ENCODE measurements at places on chromosomes 12 and 14.

DNA sequence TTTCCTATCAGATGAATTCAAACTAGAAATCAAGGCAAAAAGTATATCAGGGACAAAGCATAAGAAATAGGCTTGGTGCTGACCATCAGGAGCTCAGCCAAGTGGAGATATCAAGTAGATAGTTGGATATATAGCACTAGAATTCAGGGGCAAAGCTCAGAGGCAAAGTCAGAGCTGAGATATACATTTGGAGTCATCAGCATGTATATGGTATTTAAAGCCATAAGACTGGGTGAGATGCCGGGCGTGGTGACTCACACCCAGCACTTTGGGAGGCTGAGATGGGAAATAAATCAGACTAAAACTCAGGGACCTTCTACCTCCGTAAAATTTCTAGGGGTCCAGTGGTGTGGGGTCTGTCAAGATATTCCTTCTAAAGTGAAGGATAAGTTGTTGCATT, 38.9 kb upstream of the LIMA1 start:
- no peak for DNase-seq

DNA sequence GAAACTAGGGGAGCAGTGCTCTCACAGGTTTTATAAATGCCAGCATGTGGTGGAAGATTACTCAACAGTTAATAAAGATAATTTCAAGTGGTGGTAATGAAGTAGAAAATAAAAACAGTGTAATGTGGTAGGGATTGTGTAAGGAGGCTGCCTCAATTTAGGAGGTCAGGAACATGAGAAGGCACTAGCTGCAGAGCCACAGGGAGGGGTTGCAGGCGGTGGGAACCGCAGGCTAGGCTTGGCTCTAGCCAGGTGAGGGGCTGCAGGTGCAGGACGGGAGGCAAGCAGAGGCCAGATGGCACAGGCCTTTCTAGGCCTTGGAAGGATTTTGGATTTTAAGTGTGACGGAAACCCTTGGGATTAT, 768 bp downstream of the METTL25 start:
- DNase-seq, result no peak

DNA sequence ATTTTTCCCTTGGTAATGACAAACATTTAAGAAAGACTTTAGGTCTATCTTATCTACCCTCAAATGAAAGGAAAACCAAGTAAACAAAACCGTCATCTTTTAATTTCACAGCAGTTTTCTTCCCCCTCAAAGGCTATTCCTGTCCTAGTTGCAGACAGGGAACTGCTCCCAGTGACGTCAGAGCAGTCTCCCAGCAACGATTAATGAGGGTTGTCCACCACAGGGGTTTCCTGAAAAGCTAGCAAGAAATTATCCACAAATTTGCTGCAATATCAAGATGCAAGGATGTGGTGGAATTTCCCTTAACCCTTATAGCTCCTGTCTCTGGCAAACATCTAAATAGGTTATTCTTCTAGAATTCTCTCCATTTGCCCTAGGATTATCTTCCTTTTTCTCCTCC, 89.1 kb upstream of the STAC3 start:
- no peak for DNase-seq

- no peak for DNase-seq
Measured at GRCh38 chr12:62694116-62694515, 227.5 kb downstream of the MON2 start.

DNA sequence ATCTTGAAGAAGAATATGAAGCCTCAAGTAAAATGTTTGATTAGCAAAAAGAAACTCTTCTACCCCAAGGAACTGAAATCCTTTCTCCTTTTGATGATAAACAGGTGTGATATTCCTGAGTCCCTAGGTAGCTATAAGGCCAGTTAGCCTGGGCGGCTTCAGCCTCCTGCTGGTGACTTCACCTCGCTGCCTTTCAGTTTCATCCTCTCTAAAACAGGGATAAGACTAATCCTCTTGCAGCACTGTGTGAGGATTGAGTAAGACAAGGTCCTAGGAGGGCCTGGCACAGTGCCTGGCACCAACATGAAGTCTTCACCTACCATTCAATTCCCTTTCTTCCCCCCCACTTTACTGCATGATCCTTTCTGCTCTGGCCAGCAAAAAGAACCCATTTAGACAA, 42.1 kb downstream of the CIT start:
- DNase-seq, result no peak

GRCh38 chr14:20683891-20684661, at the start of gene RNASE4:
Gene RNASE4, plus strand, starts transcription at chr14:20684560. Its CDS starts 14,812 bp downstream, at chr14:20699372.
- no peak for DNase-seq

DNA sequence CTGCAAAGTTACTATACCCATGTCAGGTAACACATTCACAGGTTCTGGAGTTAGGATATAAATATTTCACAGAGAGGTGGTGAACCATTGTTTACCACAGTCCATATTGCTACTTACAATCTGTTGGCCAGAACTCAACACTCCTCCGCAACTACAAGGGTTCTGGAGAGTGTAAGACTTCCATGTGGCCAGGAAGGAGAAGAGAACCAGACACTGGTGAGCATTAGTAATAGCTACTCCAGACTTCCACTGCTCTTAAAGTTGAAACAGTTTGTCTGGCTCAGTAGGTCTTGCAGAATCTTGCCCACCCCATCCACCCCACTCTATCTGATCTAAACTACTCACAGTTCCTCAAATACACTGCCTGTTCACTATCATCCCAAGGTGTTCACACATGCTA, 369.6 kb downstream of the DUSP6 start:
- no peak for DNase-seq

DNA sequence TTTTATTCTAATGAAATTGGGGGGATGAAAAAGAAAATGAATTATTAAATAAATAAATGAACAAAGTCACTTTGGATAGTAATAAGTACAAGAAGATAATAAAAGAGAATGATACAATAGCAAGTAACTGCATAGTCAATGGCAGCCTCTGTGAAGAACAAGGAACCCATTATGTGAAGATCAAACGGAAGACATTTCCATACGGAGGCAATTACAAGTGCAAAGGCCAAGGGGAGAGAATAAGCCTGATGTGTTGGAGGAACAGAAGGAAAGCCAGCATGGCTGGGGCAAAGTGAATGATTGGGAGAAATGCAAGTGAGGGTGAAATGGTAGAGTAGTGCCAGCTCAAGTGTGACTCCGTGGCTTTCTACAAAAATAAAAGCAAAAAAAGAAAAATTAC, 43.9 kb upstream of the CHPT1 start:
- no peak for DNase-seq

DNA sequence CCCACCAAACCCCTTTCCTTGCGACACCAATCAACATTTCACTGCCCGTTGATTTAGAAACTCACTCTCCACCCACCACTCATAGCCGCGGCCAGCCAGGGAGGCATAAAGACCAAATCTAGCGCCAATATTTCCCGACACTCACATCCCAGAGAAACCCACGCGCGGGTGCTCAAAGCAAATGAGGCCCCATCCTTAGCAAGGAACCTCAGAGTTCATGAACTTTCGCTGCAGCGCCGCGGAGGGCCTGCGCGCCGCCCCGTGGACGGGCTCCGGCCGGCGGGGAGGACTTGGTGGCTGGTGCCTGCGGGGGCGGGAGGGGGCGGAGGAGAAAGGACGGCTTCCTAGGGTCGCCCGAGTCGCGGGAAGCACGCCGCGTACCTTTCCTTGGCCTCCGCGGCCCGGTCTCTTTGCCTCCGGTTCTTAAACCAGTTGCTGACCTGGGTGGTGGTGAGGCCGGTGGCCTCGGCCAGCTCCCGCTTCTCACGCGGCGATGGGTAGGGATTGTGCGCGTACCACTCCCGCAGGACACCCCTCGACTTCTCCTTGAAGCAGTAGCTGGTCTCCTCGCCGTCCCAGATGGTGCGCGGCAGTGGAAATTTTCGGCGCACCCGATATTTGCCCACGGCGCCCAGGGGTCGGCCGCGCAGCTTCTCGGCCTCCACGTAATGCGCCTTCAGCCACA, 886 bp downstream of the SIX1 start:
- DNase-seq, result no peak

DNA sequence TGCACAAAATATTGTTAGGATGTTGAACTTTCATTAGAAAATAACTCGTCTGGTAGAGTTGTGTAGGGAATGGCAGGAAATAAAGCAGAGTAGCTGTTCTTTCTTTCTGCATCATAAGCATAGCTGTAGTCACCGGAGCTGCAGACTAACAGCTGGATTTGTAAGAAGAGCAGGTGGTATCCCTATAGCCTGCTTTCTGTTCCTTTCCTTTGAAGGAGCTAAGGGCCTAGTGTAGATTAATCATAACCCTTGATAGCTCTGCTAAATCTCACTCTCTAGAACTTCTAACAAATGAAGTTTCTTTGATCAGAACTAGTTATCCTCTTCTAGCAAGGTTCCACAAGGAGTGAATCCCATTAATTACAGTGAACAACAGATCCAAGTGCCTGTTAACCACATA, 3.5 kb downstream of the LMO3 start:
- no peak for DNase-seq

DNA sequence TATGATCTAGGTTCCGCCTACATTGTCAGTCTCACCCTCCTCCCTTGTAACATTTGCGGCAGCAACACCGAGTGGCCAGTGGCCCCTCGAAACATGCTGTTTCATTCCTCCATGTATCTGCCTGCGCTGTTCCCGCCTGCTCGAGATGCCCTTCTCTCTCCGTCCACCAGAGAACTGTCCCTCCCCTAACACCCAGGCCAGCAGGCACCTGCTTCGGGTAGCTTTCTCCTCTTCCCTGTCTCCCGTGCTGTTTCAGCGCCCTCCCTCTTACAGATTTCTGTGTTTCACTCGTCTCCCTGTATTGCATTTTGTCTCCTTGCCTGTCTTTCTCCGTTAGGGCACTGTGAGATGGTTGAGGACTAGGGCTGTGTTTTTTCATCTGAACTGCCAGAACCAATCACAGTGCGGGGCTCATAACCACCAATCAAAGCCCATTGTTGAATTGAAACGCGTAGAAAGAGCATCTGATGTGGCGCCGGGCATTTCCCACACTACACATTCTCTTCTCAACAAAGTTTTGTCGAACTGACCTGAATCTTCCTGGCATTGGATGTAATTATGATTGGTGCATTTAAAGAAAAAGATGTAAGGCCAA, 40.9 kb upstream of the ELK3 start:
- DNase-seq, result no peak

DNA sequence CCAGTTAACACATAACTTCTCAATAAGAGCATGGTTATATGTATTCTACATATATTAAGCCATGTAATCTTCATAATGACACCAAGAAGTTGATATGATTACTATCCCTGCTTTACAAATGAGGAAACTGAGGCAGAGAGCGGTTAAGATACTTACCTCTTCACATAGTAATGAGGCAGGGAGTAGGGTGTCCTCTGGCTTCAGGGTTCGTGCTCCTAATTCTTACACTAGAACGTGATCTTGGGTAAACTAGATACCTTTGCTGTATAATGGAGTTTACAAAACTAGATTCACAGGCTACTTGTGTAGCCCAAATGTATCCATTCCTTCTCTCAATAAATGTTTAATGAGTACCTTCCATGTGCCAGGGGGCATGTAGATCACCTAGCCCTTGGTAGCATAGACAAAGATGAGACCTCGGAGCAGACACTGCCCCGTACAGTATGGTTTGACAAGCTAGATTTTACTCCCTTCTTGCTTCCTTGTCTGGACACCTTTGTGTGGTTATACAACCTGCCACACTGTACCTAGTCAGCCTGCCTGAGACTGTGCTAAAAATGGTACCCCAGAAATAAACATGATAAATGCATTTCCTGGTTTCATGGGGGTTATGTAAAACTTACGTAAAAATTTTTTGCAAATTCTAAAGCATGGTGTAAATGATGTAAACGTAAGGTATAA, 991.8 kb downstream of the VRK1 start:
- no peak for DNase-seq

- DNase-seq, result no peak
Measured at GRCh38 chr14:103543140-103543539, 14.1 kb downstream of the TRMT61A start.

- DNase-seq, result no peak
Measured at GRCh38 chr12:124162151-124163110, 132.5 kb upstream of the RFLNA start.

- no peak for DNase-seq
Measured at GRCh38 chr14:59463787-59464485, 1.2 kb downstream of the GPR135 start.

DNA sequence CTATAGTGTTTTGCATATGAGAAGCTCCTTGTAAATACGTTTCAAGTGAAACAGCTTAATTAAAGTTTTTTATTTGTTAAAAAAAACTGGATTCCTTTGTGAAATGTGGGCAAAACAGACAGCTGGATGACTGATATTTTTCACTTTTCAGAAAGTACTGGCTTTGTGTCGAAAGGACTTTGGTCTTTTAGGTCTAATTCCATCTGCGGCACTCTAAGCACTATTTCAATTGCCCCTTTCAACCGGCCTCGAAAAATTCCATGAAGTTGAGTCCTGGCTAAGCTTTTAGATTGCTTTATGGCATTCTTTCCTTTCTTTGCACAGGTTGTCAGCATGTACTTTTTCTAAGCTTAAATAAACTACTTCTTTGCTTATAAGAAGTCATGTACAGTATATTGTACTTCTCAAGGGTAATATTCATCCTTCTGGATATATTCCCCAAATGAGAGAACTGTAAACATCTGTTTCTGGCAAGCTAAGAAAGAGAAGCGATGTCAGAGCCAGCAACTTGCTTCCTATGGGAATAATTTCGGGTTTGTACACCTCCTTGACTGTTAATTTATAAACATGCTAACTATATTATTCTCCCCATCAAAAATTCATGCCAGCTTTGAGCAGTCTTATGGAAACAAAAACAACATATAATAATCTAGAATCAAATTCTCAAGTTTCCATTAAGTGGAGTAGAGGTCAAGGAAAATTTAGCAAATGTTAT, 611.3 kb downstream of the ETNK1 start:
- no peak for DNase-seq

DNA sequence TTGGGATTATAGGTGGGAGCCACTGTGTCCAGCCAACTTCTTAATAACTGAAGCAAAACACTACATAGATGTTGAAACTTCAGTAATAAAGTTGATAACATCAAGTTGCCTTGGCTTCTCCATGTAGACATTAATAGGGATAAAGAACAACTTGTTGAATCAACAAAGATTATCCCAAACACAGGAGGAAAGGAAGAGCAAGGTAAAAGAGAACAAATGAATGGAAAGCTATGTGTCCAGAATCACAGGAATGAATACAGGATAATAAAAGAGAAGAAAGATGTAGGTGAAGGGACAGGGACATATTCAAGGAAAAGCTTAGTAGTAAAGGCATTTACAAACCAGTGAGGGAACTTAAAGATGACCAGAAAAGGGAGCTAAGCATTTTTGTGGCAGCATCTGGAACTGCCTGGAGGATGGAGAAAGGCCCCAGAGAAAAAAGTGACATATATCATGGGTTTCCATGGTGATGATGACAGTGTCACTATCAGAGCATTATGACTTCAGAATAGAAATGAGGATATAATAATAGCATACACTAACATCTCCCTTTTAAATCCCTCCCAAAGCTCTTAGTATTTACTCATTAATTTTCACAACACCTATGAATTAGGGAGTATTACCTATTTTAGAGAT, 24.0 kb upstream of the MDM1 start:
- no peak for DNase-seq

GRCh38 chr14:63715360-63715759, 12.5 kb downstream of the SGPP1 start:
- DNase-seq, result no peak

DNA sequence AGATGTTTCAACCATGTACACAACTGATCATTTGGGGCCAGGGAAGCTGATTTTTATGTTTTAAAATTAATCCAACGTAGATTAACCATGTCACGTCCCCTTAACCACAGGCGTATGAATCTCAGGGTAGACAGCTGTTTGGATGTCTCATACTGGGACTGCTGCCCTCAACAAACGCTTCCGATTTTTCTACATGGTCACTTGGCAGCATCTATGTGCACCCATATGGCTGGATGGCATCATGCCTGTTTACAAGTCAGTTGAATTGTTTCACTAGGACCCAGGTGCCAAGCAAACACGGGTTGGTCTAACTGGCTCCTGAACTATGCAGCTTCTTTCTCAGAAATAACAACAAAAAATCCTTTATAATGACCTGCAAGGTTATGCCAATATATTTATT, 393.8 kb downstream of the NPAS3 start:
- no peak for DNase-seq

Measured in cortex of kidney (tissue), 1 donor.